ENCODE measurements at places on chromosomes 2 and 18.

GRCh38 chr2:238719641-238720040 is 128.2 kb upstream of the TWIST2 start:
- H3K4me3 ChIP-seq, result no peak overlapping the region
- no peak overlapping the region for H3K27ac ChIP-seq
- no peaks in the 10 kb centered on the region for H3K36me3 ChIP-seq
- H3K4me1 ChIP-seq, result peaks cover 12% of the 10 kb centered on the region
- no peak for DNase-seq
- H3K27me3 ChIP-seq, result no peaks in the 10 kb centered on the region

- H3K4me3 ChIP-seq, result no peak overlapping the region
- no peak overlapping the region for H3K27ac ChIP-seq
- H3K36me3 ChIP-seq, result no peaks in the 10 kb centered on the region
- H3K27me3 ChIP-seq, result no peaks in the 10 kb centered on the region
- DNase-seq, result no peak
These were observed 227.3 kb upstream of the CCDC68 start for GRCh38 chr18:55186588-55186987.

- no peak for DNase-seq
- no peak overlapping the region for H3K4me3 ChIP-seq
- no peak overlapping the region for H3K27ac ChIP-seq
- H3K27me3 ChIP-seq, result no peaks in the 10 kb centered on the region
- H3K4me1 ChIP-seq, result no peaks in the 10 kb centered on the region
These were observed 18.9 kb downstream of the MBD5 start for GRCh38 chr2:148039783-148040182.

DNA sequence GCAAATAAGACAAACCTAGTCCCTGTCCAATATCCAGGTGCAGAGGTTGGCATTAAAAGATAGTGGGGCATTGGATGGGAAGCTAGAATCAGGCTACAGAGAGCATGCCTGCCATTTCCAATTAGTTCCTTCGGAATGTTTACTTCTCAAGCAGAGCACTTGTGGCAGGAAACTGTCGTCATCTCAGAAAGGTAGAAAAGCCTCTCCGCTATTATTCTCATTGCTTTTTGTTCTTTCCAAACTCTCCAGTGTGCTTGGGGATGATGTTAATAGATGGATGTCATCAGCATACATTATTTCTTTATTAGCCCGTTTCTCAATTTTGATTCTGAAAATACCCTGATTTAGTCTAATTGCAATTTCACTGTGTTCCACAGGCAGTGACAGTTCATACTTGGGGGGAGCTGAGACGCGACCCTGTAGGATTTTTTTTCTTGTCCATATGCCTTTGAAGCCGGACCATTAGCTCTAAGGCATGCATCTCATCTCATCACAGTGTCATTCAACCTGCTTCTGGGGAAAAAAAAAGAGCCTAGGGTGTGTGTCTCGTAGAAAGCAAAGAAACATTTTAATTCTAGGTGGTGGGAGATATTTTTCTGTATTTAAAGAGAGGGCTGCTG is 7.7 kb downstream of the ASB18 start:
- DNase-seq, result no peak
- no peak overlapping the region for H3K27ac ChIP-seq
- no peaks in the 10 kb centered on the region for H3K4me1 ChIP-seq
- H3K36me3 ChIP-seq, result no peaks in the 10 kb centered on the region
- H3K4me3 ChIP-seq, result no peak overlapping the region

- no peaks in the 10 kb centered on the region for H3K27me3 ChIP-seq
- no peaks in the 10 kb centered on the region for H3K36me3 ChIP-seq
- H3K27ac ChIP-seq, result no peak overlapping the region
- DNase-seq, result no peak
These were observed 172.4 kb downstream of the LRATD1 start for GRCh38 chr2:14804902-14805301.

DNA sequence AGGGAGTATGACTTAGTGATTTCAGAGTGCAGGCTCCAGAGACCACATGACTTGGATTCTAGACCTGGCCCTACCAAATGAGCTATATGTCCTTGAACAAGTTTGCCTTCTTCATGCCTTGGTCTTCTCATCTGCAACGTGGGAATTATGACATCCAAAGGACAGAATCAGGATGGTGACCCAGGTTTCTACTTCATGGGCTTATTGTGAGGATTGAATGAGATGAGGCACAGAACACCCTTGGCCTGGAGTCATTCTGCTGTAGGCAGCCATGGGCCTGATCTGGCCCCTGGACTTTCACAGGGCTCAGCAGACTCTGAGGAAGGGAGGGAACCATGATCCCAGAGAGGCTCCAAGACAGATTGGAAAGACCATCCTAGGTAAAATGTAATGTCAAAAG is 85.6 kb upstream of the HAAO start:
- H3K27me3 ChIP-seq, result no peaks in the 10 kb centered on the region
- no peak overlapping the region for H3K27ac ChIP-seq
- no peaks in the 10 kb centered on the region for H3K36me3 ChIP-seq

DNA sequence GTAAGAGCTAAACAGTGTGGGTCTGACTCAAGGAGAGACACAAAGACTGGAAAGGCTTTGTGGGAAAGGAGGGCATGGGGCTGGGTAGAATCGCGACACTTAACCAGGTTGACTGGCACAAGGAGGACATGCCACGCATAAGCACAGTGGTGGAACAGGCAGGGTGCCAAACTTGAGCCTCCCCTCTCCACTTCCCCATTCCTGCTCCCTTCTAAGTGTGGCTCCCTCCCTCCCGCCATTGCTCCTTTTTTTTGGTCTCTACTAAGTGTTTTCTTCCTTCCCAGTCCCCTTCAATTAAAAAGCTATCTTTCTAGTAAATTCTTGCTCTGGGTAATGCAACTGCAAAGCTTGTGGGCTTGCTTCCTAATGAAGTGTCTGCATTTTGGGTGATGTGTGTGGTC is 40.3 kb upstream of the ZFP36L2 start:
- DNase-seq, result no peak
- H3K4me1 ChIP-seq, result no peaks in the 10 kb centered on the region
- no peak overlapping the region for H3K27ac ChIP-seq
- H3K36me3 ChIP-seq, result no peaks in the 10 kb centered on the region

- no peaks in the 10 kb centered on the region for H3K36me3 ChIP-seq
- DNase-seq, result peak; percentile 67
- peaks cover 14% of the 10 kb centered on the region for H3K4me1 ChIP-seq
- H3K27ac ChIP-seq, result no peak overlapping the region
These were observed 47.1 kb downstream of the NEDD4L start for GRCh38 chr18:58091099-58091611.

DNA sequence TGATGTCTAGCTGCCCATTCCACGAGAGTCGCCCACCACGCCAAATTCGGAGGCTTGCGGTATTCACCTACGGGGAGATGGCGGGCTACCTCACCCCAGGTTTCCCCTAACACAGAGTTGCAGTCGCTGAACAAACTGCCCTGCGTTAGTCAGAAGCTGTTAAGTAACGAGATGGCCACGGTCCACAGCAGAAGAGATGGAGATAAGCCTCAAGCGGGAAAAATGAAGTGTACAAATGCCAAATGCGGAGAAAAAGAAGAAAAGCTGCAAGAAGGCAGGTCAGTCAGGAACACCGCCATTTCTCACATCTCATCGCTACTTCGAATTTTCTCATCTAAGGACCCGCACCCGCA is 425 bp downstream of the ASB3 start:
- peaks cover 46% of the 10 kb centered on the region for H3K4me1 ChIP-seq
- H3K36me3 ChIP-seq, result peaks cover 16% of the 10 kb centered on the region
- H3K27ac ChIP-seq, result peak overlapping the region; percentile 77
- peak overlapping the region; percentile 96 for H3K4me3 ChIP-seq

- peaks cover 20% of the 10 kb centered on the region for H3K4me1 ChIP-seq
- no peak for DNase-seq
- no peak overlapping the region for H3K27ac ChIP-seq
- H3K36me3 ChIP-seq, result no peaks in the 10 kb centered on the region
- no peak overlapping the region for H3K4me3 ChIP-seq
These were observed 43.1 kb upstream of the GALNT3 start for GRCh38 chr2:165837122-165837521.

DNA sequence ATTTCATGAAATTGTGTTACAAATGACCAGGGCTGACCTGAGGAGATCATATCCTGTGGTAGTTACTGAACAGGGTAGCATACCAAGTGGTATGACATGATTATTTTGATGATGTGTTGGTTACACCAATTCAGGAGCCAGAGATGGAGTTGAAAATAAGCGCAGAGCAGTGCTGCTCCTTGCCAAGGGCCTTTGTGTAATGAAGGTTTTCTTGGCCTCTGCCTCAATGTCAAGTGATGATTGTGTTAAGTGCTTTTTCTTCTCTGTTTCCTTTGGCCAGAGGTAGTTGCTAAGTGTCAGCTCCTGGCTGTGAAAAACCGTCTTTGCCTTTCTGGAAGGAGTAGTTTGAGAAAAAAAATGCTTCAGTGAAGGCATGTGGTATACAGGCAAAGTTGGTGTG is 131.2 kb downstream of the CERS6 start:
- H3K27me3 ChIP-seq, result no peaks in the 10 kb centered on the region
- H3K4me1 ChIP-seq, result no peaks in the 10 kb centered on the region
- H3K36me3 ChIP-seq, result no peaks in the 10 kb centered on the region
- no peak overlapping the region for H3K4me3 ChIP-seq
- H3K27ac ChIP-seq, result no peak overlapping the region

DNA sequence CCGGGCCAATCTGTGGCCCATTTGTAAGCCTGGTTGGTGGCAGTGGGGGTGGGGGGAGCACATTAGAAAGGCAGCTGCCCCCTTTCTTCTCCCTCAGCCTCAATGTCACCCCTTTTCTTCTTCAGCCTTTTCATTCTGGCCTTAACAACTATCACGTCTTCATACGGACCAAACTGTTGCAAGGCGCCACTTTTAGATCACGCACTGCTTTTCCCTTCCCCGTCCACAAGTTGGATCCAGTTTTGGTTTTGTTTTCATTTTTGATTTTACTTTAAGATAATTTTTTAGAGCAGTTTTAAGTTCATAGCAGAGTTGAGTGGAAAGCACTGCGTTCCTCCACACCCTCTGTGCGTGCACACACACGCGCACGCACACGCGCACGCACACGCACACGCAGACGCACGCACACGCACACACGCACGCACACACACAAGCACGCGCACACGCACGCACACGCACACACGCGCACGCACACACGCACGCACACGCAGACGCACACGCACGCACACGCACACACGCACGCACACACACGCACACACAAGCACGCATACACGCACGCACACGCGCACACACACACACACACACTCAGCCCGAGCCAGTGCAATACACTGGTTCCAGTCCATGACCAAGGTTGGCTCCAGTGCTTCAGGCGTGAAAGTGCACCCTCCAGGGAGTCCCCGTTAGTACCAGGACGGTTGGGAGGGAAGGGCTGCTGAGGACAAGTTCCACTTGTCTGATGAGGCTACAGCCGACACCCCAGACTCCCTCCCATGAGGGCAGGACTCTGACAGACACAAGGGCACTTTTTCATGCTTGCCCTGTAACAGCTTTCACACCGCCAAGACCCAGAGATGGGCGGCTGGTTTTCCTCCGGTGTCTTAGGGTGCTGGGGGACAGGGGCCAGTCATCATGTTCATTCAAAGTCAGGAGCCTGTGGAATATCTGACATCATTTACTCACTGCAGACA is 22.4 kb downstream of the FBLN7 start:
- H3K4me1 ChIP-seq, result no peaks in the 10 kb centered on the region
- H3K4me3 ChIP-seq, result no peak overlapping the region
- no peak overlapping the region for H3K27ac ChIP-seq
- DNase-seq, result no peak
- H3K27me3 ChIP-seq, result no peaks in the 10 kb centered on the region
- no peaks in the 10 kb centered on the region for H3K36me3 ChIP-seq

GRCh38 chr18:7755753-7756475 is 188.8 kb downstream of the PTPRM start:
- no peak overlapping the region for H3K27ac ChIP-seq
- no peaks in the 10 kb centered on the region for H3K27me3 ChIP-seq
- no peaks in the 10 kb centered on the region for H3K4me1 ChIP-seq
- no peak overlapping the region for H3K4me3 ChIP-seq

GRCh38 chr18:47968721-47969120 is 38.3 kb upstream of the SMAD2 start:
- H3K4me3 ChIP-seq, result peak overlapping the region; percentile 19
- no peaks in the 10 kb centered on the region for H3K27me3 ChIP-seq
- H3K4me1 ChIP-seq, result peaks cover 59% of the 10 kb centered on the region

DNA sequence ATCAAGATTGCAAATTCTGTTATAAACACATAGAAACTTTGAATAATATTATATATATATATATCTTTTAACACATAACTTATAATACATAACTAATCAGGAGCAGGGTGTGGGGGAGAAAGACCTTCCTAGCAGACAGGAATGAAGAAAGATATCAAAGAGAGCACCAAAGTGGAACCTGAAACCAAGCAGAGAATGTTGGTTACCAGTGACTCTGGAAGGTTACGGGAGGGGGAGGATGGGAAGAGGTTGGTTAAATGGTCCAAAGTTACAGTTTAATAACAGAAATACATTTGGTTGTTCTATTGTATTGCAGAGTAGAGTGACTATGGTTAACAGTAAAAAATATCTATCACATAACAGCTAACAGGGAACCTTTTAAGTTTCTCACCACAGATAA is 366.7 kb downstream of the LRRTM4 start:
- H3K36me3 ChIP-seq, result no peaks in the 10 kb centered on the region
- no peaks in the 10 kb centered on the region for H3K4me1 ChIP-seq
- H3K4me3 ChIP-seq, result no peak overlapping the region
- H3K27me3 ChIP-seq, result no peaks in the 10 kb centered on the region
- DNase-seq, result no peak
- H3K27ac ChIP-seq, result no peak overlapping the region

DNA sequence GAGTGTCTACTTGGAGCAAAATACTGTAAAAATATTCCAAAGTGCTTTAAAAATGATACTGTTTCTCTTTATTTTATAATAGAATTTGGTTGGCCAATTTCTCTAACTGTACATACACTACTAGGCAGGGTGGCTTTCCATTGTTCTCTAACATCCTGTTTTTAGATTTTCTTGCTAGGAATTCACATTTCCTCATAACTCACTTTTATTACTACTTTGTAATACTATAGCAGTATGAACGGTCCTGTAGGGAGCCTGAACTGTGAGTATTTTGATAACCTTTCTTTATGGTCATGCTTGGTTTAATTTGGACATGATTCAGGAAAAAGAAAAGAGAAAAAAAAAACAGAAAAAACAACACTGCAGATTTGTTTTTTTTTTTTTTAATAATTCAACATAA is 37.8 kb downstream of the GCG start:
- no peaks in the 10 kb centered on the region for H3K36me3 ChIP-seq
- H3K4me3 ChIP-seq, result no peak overlapping the region
- no peak for DNase-seq
- H3K4me1 ChIP-seq, result no peaks in the 10 kb centered on the region
- H3K27me3 ChIP-seq, result no peaks in the 10 kb centered on the region
- H3K27ac ChIP-seq, result no peak overlapping the region

DNA sequence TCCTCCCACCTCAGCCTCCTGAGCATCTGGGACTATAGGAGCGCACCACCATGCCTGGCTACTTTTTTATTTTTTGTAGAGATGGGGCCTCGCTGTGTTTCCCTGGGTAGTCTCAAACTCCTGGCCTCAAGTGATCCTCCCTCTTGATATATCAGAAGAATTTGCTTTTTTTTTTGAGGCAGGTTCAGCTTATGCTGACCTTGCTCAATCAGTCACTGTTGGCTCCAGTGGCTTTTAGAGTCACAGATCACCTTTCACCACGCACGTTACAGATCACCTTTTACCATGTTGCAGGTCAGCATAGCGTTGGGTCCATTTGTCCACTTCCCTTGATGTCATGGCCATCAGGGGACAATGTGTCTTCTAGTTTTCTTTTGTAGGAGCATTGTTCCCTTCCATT is 36.1 kb downstream of the DCAF17 start:
- no peak overlapping the region for H3K27ac ChIP-seq
- DNase-seq, result no peak
- H3K36me3 ChIP-seq, result peaks cover 39% of the 10 kb centered on the region
- no peak overlapping the region for H3K4me3 ChIP-seq
- H3K4me1 ChIP-seq, result no peaks in the 10 kb centered on the region

- no peaks in the 10 kb centered on the region for H3K27me3 ChIP-seq
- H3K27ac ChIP-seq, result no peak overlapping the region
- DNase-seq, result no peak
- peaks cover 11% of the 10 kb centered on the region for H3K4me1 ChIP-seq
These were observed 62.0 kb downstream of the TMEM185B start for GRCh38 chr2:120161190-120161589.
